CD4-positive, alpha-beta T cell treated with Interleukin-21 for 1 hour (primary cell): ENCODE measurements at places on chromosomes 2 and 18.

DNA sequence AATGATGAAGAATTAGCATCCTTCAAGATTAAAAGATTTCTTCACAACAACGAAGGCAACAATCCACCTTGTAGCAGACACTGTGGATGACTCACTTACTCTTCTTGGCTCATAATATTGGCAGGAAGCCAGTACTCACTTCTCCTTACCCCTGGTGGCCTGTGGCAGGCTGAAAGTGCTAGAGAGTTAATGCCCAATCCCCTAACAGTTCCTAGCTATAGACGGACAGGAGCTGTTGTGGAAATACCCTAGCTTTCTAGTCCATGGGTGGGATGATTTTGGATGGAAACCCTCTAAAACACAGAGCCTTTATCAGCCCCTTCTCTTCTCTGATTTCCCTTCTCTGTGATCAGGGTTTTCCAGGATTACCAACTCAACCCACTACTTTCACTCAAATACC is 128.6 kb upstream of the NYAP2 start:
- peak; percentile 29 for DNase-seq

GRCh38 chr2:101195871-101196661 is 44.9 kb upstream of the TBC1D8 start:
- no peak for DNase-seq

DNA sequence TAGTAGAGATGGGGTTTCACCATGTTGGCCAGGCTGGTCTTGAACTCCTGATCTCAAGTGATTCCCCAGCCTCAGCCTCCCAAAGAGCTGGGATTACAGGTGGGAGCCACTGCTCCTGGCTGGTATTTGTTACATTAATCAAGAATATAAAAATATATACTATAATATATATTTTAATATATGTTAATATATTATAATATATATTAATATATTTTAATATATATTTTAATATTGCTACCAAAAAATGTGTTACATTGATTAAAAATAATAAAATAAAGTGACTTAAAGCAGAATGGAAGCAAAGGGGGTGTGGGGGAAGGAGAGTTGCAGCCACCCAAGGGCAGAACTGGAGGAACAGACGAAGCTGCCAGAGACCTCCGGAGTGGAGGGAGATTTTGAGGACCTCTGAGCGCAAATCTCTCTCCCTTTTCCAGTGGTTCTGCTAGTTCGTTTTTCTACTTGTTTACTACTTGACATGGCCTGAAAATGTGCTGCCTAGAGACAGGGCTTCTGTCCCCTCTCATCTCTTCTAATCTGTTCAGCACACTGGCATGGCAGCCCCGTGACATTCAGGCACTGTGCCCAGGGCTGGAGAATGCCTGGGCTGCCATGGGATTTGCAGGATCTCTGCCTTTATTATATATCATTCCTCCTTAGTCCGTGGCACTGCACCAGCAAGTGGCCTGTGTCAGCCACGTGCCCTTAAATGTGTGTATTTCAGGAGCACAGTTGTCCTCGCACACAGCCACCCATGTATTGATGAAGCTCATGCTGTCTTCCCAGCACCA is 47.9 kb upstream of the RAB12 start:
- no peak for DNase-seq

DNA sequence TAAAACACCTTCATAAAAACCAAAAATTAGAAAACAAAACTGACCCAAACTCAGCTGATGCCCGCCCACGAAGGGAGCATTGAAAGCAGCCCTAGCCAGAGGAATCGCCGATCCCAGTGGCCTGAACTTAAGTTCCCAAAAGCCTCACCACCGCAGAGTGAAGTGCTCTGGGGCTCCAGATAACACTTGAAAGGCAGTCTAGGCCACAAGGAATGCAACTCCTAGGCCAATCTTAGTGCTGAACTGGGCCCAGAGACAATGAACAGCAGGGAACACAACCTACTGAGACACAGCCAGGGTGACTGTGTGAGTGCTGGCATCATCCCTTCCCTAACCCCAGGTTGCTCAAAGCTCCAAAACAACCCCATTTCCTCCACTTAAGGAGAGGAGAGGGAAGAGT is 59.6 kb upstream of the CHN1 start:
- no peak for DNase-seq

DNA sequence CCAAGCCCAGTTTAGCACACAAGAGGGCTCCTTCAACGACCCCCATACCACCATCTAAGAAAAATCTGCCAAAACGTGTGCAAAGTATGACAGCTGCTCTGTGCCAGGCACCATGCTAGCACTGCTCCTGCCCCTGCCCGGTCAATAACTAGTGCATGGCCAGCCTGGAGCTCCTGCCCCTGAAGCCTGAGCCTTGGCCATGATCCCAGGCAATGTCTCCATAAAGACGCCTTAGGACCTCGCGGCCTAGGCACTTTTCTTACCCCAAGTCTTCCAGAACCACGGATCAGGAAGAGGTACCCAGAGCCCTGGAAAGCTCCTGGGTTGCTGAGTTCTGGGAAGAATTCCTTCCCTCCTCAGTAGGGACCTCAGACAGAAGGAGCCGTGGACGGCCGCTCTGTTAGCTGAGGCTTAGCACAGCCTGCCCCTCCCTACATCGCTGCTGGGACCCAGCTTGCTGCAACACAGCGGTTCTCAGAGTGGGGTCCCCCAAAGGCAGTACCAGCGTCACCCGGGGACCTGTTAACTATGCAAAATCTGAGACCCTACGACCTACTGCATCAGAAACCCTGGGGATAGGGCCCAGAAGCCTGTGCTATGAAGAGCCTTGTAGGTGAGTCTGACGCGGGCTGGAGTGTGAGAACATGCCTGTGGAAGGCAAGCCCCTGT is 117.8 kb upstream of the TWIST2 start:
- DNase-seq = no peak

DNA sequence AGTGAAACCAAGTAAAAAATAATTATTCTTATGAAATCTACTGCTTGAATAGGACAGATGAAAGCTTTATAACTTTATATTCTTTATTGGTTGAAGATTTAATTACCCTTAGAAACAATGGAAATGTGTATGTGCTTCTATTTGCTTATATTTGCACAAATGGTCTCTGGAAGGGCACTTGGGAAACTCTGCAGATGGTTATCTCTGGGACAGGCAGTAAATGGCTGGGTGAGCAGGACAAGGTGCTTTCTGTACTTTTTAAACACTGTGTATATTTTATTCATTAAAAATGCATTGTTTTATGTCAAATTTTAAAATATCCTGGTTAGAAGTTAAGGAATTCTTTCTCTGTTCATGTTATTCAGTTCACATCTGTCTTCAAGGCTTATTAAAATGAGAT is 131.1 kb downstream of the LRRTM4 start:
- DNase-seq = no peak

DNA sequence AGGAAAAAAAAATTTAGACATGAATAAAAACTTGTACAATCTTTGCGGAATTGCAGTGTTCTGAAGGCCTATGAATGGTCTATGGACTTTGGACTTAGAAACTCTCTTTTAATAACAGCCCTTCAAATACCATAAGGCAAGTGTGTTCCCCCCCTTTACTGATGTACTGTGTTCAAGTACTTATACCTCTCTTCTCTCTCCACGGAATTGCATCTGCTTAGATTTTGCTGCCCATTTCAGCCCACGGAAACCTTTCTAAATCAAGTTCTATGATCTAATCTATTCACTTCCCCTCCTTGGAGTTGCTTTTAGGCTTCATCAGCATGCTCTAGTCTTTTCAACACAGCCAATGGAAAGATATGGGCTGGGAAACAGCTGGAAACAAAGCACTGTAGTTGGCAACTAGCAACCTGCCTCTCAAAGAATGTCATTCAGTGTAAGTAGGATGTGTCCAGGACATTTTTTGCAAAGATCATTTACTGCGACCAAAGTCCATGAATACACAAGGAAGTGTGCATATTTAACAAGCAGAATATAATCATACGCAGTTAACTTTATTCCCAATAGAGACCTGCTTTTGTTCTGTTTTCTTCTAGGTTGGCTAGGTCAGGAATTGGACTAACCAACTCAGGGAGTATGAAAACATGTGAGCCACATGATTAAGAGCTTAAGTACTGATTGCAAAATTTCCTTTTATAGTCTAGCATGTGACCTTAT is 58.0 kb downstream of the SLC40A1 start:
- no peak for DNase-seq

DNA sequence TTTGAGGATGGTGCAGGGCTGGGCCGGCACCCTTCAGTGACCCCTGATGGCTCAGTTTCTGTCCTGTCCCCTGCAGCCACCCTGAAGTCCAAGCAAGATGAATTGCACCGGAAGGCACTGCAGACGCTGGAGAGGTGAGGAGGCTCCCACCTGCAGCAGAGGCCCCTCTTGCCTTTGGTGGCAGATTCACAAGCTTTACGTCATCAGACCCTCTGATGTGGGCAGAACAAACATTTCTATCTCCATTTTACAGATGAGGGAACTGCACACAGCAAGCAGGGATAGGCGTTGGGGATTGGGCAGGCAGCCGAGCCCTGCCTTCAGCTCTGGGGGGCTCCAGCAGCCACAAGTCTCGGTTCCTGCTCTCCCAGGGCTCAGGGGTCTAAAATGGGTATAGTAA is 107.7 kb upstream of the MCFD2 start:
- no peak for DNase-seq

DNA sequence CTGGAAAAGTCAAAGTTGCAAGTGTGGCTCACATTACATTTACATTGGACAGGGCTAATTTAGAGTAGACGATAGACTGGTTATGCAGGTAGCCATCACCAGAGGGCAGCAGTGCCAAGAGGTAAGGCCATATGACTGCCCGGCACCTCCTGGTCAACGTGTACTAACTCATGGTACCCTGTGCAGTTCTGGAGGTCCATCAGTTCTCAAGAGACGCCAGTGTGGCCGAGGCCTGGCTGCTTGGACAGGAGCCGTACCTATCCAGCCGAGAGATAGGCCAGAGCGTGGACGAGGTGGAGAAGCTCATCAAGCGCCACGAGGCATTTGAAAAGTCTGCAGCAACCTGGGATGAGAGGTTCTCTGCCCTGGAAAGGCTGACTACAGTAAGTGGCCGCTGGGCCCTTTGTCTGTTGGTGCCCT is 65.8 kb upstream of the EML6 start:
- peak; percentile 29 for DNase-seq

- DNase-seq = no peak
Measured at GRCh38 chr2:139477618-139478017, 697.4 kb upstream of the NXPH2 start.

DNA sequence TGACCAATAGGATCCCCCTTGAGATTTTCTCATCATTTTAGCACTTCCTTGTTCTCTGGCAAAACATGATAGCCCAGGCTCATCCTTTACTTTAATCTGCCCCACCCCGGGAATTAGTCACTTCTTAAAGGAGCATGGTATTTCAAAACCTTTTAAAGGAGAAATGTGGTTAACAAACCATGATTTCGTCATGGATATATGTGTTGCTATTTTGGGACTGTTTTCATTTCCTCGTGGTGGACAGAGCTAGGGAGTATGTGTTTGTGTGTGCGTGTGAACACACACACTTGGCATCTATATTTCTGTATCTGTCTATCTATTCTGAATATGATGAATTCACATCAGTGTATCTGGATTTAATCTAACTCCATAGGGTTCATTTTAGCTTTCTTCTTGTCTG is 128.1 kb downstream of the BIRC6 start:
- DNase-seq = peak; percentile 17

GRCh38 chr2:47203995-47204394 is 48.9 kb upstream of the STPG4 start:
- DNase-seq = no peak

DNA sequence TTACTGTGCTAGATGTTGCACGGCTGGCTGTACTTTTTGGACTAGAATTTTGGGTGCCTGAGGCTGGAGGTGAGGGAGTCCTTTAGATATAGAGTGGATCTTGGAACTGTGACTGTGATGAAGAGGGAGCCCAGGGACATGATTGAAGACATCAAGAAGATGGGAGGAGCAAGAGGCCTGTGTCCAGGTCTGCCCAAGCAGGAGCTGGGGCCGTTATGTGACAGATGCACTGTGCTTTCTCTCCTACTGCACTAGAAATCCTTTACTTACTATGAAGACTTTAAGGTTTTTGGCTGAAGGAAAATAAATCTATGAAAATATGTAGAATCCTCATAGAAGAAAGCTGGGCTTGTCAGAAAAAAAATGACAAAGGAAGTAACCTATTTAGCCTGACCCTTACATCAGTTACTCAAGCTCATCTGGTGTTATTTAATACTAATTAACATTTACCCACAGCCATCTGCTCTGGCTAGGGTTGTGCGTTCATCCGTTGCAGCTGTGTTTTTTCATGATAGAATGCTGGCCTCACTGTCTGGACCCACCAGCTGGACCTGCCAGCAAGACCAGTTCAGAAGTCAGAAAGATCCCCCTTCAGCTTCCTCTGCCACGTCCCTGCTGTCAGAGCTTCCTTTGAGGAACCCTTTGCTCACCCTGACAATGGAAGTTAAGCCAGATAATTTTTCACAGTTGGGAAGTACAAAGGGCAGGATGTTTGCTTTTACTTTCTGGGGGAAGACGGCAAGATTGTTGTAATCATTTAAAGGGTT is 16.7 kb downstream of the TSN start:
- no peak for DNase-seq

DNA sequence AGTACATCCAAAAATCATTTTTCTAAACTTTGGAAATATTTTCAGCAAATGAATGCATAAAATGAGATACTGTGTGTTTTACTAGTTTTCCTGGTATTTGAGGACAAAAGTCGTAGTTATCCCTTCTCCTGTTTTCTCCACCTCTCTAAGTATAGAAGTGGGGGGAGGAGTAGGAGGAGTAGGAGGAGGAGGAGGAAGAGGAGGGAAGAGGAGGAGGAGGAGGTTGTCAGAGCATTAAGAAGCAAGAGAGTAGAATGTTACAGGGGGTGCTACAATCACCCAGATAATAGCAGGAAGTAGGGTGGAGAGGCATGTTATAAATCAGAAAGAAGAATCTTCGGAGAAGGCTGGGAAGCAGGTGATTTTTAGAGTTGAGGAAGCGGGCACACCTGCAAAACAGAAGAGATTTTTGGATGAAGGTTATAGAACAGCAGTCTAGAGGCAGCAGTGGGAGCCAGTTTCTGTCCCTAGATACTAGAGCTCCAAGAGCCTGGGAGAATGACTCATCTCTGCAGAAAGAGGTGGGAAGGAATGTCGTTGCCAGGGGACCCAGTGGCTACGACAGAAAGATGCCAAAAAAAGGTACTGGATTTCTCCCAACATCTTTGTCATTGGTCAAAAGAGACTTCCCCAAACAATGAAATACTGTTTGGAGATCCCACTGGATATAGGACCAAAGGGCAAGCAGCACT is 44.2 kb upstream of the AQP4 start:
- DNase-seq = no peak

GRCh38 chr18:40613721-40614120 is 1341.3 kb upstream of the PIK3C3 start:
- no peak for DNase-seq

- DNase-seq = no peak
Measured at GRCh38 chr2:8923183-8923582, 80.3 kb downstream of the MBOAT2 start.

- DNase-seq = no peak
Measured at GRCh38 chr2:186129767-186130581, 356.1 kb upstream of the ZC3H15 start.

- no peak for DNase-seq
Measured at GRCh38 chr2:26086779-26087178, 52.9 kb downstream of the RAB10 start.

- DNase-seq = no peak
Measured at GRCh38 chr2:20065885-20066602, 14.6 kb upstream of the LAPTM4A start.

GRCh38 chr2:162014751-162015150 is 59.3 kb downstream of the DPP4 start:
- DNase-seq = no peak
